AG09319 (cell line): ENCODE measurements at places on chromosomes 12 and 14.

DNA sequence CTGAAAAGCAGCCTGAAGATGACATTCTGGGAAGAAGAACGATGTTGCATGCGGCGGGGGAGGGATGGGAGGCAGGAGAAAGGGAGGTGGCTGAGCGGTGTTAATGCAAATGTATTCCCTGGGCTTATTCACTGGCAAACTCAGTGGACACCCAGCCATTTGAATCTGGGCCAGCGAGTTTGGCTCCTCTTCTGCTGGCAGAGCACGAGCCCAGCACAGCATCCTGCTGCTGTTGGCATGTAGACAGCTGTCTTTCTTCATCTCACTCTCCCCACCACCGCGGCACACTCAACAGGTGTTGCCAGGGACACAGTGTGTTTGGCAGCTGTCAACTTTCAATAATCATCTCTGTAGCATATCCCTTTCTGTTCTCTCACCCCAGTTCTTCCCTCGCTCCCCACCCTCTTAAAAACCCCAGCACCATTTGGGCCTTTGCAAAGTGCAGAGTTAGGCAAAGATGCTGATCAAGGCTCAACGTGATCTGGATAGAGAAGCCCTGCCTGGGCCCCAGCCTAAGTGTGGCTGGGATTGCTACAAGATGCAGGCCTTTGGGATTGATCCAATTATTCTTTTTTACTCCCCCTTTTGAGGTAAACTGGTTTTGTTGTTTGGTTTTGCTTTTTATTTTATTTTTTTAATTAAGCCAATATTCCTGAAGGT is 131.9 kb downstream of the EXOC5 start:
- no peak for DNase-seq

GRCh38 chr14:55583942-55584468 is 4.0 kb downstream of the KTN1 start:
- DNase-seq: no peak

DNA sequence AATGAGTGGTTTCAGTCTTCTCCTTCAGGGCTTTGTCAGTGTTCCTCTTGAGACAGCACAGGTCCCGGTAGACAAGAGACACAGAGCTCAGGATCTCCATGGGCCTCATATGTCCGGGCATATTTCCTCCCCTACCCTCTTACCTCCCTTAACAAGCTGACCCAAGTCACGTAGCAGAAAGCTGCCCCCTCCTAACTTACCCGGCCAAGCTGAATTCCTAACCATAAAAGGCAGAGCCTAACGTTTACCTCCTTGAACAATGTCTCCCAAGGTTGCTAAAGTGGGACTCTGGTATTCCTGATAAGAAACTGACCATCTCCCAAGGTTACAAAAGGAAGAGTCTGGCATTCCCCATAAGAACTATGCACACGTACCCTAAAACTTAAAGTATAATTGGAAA is 182.2 kb upstream of the USP15 start:
- DNase-seq: no peak

GRCh38 chr12:68367903-68368302 is 35.7 kb upstream of the MDM1 start:
- no peak for DNase-seq

DNA sequence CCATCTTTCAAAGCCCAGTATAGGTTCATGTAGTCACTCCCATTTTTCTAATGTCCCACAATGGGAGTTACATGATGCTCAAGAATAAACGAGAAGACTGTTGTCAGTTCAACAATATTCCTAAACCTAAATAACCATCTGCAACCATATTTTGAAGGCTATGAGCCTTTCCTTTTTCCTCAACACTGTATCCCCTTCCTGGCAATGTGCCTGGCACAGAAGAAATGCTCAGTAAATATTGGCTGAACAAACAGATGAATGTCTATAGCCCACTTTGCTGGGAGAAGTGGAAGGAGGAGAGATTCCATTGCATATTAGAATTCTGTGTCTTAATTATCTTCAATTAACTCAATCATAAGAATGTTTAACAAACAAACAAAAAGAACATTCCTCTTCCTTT is 6.1 kb downstream of the ARMH4 start:
- DNase-seq: no peak

DNA sequence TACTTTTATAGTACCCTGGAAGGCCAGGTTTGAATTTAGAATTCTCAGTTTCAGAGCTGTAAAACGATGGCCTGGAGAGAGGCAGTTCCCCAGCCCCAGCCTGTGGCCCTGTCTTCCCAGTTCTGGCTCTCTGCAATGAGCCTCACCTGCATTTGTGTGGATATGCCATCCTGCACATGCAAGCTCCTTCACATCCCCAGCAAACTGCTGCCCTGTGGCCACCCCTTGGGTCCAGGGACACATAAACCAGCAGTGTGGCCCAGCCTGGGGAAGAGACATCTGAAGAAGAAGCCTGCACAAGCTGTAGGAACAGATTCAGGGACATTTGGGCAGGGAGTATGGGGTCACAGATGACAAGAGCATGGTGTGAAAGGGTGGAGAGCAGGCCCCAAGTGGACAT is 174.3 kb upstream of the CRY1 start:
- DNase-seq: no peak

GRCh38 chr12:12446786-12447185 is 89.9 kb downstream of the BORCS5 start:
- no peak for DNase-seq

DNA sequence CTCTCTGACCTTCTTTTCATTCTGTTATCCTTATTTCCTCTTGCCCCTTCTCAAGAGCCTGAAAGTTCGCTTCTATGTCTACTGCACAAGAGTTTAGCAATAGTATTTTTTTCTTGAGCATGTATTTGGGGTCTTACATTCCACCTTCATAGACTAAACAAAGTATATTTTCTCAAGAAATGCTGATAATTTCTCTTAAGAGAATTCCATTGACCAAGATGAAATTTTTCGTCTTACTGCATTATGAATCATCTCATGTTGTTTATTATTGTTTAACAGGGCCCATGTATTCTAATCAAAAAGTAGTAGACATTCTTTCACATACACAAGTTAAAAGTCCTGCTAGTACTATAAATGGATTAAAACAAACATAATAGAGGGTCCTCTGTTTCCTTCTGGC is 219.3 kb downstream of the C12orf50 start:
- no peak for DNase-seq

DNA sequence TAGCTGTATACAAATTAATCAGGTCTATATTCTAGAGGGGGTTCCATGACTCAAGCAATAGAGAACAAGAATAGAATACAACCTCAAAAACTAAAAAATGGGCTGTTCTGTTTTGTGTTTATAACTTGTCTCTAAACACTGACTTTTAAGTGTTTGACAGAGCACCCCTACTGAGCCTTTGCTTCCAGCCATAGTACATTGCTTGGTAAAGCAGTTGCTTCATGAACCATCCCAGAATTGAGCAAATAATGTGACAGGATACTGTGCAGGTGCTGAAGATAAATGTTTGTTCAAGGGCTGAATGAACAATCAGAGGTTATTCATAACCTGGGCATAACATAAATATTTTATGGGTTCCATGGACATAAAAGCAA is 11.5 kb downstream of the SPTSSA start:
- no peak for DNase-seq

DNA sequence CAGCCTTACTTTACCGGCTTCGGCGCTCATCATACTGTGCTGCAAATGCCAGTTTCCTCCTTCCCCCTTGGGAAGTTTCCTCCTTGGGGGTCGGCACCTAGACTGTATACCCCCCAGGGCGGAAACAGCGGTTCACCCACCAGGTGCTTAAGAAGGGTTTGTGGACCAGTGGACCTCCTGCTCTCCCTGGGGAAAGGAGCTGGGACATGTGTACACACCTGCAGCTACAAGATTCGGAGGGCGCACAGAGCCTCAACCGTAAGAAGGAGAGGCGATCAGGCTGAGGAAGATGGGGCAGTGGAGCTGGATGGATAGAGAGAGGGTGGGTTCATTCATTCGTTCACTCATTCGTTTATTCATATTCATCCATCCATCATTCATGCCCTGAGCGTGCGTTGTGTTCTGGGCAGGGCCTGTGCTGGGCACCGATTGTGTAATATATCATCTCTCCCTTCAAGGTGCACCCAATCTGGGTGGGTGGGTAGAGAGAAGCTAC is 717 bp upstream of the ZNF839 start:
- DNase-seq: no peak

GRCh38 chr12:89477633-89478279 is 46.8 kb downstream of the GALNT4 start:
- no peak for DNase-seq

GRCh38 chr14:54140551-54140950 is 183.9 kb upstream of the BMP4 start:
- DNase-seq: no peak

GRCh38 chr12:34347367-34347766 is 325.1 kb downstream of the ALG10 start:
- DNase-seq: no peak

- DNase-seq: peak; percentile 23
Measured at GRCh38 chr12:78759367-78759766, 105.2 kb upstream of the SYT1 start.

GRCh38 chr14:61196034-61196433 is 85.1 kb downstream of the TMEM30B start:
- DNase-seq: no peak

DNA sequence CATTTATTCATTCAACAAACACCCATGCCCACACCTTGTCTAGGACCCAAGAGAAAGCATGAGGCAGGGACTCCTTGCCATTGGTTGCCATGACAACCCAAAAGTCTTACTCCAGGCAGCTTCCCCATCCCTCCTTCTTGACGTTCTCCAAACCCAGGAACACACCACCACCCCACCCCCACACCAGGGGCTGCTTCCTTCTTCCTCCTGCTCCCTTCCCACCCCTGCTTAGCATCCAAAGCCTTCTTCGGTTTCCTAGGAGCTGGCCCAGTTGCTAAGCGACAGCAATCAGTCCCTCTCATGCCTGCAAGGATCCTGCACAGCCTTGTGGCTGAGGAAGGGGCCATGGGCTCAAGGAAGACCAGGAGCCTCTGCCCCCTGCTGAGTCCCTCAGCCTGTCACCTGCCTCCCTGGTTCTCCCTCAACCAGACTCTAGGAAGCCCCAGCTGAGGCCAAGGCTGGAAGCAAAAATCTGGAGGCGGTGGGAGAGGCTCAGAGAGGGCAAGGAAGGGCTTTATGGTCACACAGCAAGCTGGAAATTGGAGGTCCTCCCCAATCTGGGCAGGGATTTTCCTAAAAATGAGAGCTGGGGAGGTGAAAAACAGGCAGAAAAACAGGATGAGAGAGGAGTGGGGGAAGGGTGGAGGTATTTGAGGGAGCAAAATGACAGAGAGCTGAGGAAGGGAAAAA is 15.4 kb downstream of the RASAL1 start:
- no peak for DNase-seq
